ENCODE measurements at places on chromosomes 11 and 22.

- no peak for DNase-seq
Measured at GRCh38 chr11:11521306-11522002, 100.4 kb downstream of the GALNT18 start.

DNA sequence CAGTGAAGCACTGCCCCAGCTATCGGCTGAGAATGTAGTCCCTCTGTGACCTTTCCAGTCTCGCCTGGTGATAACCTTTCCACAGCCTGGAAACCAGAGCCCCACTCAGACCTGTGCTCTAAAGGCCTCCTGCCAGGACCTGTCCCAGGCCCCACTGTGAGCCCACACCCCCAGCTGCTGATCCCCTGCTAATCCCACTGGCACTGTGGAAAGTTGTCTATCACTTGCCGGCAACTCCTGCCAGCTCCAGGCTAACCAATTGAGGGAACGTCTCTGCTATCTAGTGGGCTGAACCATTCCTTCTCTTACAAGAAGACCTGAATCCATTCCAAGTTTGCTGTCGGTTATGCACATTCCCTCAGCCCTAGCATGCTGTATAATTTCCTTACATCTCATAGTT is 328.2 kb downstream of the FAM181B start:
- no peak for DNase-seq

DNA sequence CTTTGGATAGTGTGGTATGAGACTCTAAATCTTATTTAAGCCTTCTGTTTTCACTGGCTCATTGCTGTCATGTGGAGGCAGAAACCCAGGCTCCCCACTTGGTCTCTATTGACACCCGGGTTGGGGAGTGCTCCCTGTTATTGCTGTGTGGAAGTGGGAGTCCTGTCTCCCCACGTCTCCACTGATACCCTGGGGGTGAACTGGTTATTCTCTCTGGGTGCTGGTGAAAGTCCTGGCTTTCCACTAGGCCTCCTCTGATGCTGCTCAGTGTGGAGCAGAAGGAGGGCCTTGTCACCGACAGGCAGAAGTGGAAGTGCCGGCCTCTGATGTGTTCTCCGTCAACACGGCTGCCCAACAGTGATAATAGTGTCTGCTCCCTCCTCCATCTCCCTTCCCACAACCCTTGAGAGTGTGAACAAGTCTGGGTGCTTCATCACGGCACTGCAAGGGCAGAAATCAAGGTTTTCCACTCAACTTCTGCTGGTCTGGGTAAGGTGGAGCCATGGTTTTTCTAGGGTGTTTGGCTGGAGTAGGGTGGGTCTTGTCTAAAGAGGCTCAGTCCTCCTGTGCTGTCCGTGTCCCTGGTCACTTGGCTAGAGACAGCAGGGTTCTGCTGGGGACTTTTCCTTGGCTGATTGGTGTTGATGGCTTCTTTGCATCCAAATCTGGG is 240.7 kb upstream of the B3GAT1 start:
- no peak for DNase-seq

- DNase-seq = no peak
Measured at GRCh38 chr11:41878095-41878494, 418.6 kb upstream of the LRRC4C start.

- DNase-seq = no peak
Measured at GRCh38 chr22:43118953-43119458, 8.5 kb downstream of the BIK start.

DNA sequence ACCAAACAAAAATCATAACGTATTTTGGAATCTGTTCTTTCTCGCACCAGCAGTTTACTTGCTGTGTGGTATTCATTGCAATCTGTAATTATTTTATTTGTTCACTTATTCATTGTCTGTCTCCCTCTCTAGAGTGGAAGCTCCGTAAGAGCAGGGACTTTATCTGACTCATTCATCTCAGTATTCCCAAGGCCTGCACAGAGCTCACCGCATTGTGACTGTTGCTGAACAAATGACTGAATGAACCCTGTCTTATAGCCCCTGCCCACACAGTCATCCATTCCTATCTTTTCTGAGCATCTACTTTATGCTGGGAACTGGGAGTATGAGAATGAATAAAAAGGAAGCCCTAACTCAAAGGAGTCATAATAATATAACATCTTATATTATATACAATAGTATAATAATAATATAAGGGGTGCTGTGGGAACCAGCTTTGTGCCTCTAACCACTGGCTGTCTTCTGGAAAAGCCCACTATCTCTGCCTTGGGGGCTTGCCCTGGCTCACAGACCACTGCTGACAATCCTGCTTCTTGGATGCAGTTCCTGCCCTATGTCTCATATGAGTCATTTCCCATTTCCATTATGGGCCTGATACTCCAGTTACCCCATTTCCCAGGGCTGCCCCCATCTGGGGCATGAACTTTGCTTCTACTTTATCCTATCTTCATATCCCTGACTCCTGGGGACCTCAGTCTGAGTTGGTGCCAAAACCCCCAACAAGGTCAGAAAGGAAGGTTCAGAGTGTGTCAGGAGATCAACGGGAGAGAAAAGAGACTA is 11.0 kb downstream of the XRRA1 start:
- DNase-seq = no peak

DNA sequence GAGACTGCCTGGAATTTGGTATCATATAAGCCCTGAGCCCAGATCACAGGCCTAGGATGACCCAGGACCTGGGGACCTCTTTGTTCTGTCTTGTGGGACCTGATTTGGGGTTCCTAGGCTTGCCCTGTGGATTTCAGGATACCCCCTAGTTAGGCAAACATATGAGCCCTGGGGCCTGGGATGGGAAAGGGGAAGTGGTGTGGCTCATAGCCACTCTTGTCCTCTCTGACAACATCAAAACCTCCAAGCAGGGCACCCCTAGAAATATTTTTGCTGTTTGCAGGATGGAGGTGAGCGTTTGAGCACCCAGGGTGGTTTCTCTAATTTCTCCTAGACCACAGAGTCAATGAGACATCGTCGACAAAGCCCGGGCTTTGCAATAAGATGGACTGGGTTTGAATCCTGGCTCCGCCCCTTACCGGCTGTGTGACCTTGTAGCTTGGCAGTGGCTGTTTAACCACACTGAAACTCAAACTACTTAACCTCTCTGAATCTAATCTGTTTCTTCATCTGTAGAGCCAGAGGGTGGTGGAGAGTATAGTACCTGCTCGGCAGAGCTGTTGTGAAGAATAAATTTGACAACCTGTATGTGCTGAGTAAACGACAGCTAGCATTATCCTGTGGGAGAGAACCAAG is 5.3 kb upstream of the LRRC10B start:
- DNase-seq = no peak

DNA sequence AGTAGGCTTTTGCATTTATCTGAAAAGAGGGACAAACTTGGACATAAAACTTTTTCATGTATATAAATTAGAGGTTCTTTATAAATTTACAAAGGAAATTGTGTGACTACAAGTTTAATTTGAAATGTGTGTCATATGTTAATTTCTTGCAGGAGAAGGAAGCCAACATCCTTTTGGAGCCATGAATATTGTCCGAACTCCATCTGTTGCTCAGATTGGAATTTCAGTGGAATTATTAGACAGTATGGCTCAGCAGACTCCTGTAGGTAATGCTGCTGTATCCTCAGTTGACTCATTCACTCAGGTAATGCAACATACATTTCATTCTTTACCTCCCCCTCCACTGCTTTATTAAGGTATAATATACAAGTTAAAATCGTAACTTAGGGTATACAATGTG is 35.2 kb downstream of the HIKESHI start:
- DNase-seq = no peak

DNA sequence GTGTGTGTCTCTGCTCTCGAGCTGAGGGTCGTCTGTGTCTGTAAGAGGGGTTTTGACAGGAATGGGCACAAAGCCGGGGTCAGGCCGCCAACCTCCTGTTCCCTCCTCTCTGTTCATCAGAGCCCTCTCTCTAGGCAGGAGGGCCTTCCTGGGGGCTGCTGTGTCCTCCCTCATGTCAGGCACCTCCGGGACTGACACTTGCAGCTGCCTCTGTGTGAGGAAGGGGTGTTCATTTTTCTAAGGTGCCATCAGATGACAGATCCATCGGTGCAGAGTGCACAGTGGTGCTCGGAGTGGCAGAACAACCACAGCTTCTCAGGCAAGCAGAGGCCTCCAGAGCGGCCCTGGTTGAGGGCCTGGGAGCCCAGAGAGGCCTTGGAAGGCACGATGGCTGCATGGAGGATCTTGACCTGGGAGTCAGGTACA is 265.4 kb upstream of the B3GAT1 start:
- DNase-seq = no peak

GRCh38 chr22:50226063-50226874 is 18.6 kb downstream of the TUBGCP6 start:
- no peak for DNase-seq

- DNase-seq = no peak
Measured at GRCh38 chr11:64165481-64165841, 452 bp downstream of the MACROD1 start.

DNA sequence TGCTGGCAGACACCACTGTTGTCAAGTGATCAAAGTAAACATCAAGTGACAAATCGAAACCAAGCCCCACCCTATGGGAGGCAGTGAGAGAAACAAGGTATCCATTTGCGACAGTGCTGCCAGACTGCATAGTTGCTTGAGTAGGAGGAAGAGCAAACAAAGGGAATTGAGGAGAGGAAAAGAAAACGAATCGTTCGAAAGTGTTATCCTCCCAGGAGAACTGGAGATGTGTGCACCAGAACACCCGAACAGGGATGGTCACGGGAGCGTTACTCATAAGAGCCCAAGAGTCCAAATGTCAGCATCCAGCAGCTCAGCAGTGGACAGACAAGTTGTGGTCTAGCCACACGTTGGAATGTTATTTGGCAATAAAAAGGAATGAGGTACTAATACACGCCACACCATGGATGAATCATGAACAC is 58.4 kb upstream of the NUP50 start:
- no peak for DNase-seq

GRCh38 chr11:114080769-114081168 is 21.3 kb downstream of the ZBTB16 start:
- DNase-seq = no peak

GRCh38 chr11:30310623-30311022 is 12.3 kb upstream of the ARL14EP start:
- no peak for DNase-seq

GRCh38 chr22:40107244-40107643 is 70.5 kb upstream of the TNRC6B start:
- no peak for DNase-seq

DNA sequence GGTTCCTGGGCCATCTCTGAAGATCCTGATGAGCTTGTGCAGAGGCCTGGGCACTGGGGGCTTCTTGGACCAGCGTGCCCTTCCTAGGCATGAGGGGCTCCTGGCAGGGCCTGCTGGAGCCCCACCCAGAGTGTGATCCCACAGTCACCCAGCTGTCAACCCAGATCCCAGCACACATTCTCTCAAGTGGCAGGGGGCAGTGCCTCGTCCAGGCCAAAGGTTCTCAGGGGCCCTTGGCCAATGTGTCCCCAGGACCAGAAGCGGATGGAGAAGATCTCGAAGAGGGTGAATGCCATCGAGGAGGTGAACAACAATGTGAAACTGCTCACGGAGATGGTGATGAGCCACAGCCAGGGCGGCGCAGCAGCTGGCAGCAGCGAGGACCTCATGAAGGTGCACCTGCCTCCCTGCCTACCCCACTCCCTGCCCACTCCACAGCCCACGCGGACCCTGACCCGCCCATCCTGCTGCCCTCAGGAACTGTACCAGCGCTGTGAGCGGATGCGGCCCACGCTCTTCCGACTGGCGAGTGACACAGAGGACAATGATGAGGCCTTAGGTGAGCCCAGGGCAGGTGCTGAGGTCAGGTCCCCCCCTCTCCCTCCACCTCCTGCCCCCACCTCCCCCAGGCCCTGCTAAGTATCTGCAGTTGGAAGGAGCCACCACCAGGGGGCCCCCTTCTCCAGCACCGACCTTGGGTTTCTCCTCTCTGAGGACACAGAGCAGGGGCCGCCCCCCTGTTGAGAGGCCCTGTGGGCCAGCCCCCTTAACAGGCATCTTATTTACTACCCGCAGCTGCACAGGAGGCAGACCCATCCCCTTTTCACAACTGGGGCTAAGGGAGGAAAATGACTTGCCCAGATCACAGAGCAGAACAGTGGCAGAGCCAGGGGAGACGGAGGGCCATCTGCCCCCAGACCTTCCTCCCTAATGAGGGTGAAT is 14.7 kb downstream of the GGA1 start:
- DNase-seq = no peak

DNA sequence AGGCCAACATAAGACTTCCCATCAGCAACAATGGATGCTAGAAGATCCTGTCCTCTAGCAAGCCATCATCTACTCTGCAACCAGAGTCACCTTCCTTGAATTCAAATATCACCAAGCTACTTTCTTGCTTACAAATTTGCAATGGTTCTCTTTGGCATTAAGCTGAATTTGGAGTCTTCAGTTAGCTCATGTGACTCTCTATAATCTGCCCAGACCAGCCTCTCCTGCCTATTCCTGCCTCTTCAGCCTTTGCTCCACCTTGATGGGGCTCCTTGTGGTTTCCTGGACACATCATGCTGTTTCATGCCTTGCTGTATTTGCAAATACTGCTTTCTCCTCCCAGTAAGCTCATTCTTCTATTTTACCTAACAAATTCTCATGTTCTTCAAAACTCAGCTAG is 82.3 kb downstream of the RASSF10 start:
- DNase-seq = no peak

DNA sequence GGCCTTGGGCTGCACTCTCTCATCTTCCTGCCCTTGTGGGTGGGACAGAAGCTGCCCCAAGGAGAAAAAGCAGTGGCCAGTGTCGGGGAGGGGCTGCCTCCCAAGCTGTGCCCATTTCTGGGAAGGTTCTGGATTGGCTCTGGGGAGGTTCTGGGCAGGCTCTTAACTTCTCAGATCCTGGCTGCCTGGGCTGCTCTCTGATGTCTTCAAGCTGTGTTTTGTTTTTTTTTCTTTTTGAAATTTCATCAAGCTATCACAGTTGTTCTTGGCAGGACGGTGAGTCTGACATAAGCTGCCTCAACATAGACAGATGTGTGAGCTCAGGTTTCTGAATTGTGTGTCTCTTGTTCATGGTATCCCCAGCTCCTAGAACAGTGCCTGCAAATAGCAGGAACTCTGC is 1032.0 kb downstream of the BRD1 start:
- DNase-seq = no peak

GRCh38 chr11:35390737-35391682 is 28.3 kb downstream of the SLC1A2 start:
- no peak for DNase-seq

GRCh38 chr11:79263001-79263400 is 177.8 kb downstream of the TENM4 start:
- DNase-seq = no peak

DNA sequence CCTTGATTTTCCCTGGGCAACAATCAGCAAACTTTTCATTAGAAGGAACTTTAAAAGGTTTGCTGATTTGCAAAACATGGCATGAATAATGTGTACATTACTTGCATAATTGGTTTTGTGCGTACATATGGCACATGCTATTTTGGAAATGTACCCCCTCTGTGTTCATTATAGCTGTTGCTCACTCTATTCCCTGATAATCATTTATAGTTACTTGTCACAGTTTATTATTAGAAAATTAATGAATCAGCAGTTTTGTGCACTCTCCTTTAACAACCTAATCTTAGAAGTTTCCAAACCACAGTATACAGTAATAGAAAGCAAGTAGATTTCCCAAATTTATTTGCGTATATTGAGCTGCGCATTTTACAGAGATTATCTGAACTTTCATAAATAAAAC is 389.9 kb downstream of the CNTN5 start:
- DNase-seq = no peak

- no peak for DNase-seq
Measured at GRCh38 chr11:46345131-46345597, 2.1 kb upstream of the DGKZ start.

- DNase-seq = no peak
Measured at GRCh38 chr11:75242722-75243600, 2.4 kb downstream of the TPBGL start.
